ENCODE measurements at places on chromosomes 2 and 18.

GRCh38 chr2:16763493-16763899 lies 97.9 kb upstream of the CYRIA start:
- H3K4me3 ChIP-seq: no peak overlapping the region
- no peak for DNase-seq
- no peaks in the 10 kb centered on the region for H3K27me3 ChIP-seq
- H3K27ac ChIP-seq: no peak overlapping the region

DNA sequence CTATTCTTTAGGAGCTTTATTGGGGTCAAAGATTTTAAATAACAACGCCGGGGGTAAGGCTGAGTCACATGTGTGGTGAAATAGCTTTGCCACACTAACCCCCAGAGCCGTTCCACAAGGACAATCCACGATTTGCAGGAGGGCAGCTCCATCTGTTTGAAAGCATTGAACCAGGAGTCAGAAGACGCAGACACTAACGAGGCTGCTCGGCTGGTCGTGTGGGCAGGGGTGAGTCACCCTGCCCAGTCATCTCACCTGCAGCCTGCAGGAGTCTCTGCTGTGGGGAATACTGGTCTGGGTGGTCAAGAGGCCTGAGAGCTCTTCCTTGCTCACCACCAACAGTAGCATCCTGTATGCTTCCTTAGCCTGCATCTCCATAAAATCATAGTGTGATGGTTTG lies 149.2 kb upstream of the NCK2 start:
- H3K27ac ChIP-seq: no peak overlapping the region
- DNase-seq: no peak
- H3K36me3 ChIP-seq: no peaks in the 10 kb centered on the region
- no peaks in the 10 kb centered on the region for H3K27me3 ChIP-seq
- no peaks in the 10 kb centered on the region for H3K4me1 ChIP-seq

DNA sequence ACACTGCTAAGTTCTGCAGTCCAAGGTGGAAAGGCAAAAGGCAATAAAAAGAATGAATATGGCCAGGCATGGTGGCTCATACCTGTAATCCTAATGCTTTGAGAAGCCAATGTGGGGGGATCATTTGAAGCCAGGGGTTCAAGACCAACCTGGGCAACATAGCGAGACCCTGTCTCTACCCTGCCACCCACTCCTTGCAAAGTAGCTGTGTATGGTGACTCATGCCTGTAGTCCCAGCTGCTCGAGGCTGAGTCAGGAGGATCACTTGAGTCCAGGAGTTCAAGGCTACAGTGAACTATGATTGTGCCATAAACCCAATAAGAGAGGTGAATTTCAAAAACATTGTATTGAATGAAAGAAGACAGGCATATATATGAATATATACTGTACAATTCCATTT lies 2.4 kb downstream of the MYL12B start:
- H3K36me3 ChIP-seq: peaks cover 2% of the 10 kb centered on the region
- no peaks in the 10 kb centered on the region for H3K27me3 ChIP-seq
- no peak overlapping the region for H3K27ac ChIP-seq

- no peak overlapping the region for H3K4me3 ChIP-seq
- H3K36me3 ChIP-seq: no peaks in the 10 kb centered on the region
- DNase-seq: no peak
- no peak overlapping the region for H3K27ac ChIP-seq
Observed at GRCh38 chr18:4842287-4842686, 354.8 kb downstream of the AKAIN1 start.

- H3K36me3 ChIP-seq: peaks cover 1% of the 10 kb centered on the region
- no peaks in the 10 kb centered on the region for H3K4me1 ChIP-seq
- no peak overlapping the region for H3K4me3 ChIP-seq
- no peak for DNase-seq
- H3K27ac ChIP-seq: no peak overlapping the region
Observed at GRCh38 chr18:25056429-25056828, 295.5 kb downstream of the ZNF521 start.

- no peak overlapping the region for H3K27ac ChIP-seq
- no peaks in the 10 kb centered on the region for H3K36me3 ChIP-seq
- H3K27me3 ChIP-seq: peaks cover 18% of the 10 kb centered on the region
- DNase-seq: no peak
Observed at GRCh38 chr18:78688916-78689315, 290.7 kb upstream of the SALL3 start.

GRCh38 chr2:239903803-239904202 lies 121.3 kb downstream of the NDUFA10 start:
- peaks cover 15% of the 10 kb centered on the region for H3K27me3 ChIP-seq
- peaks cover 4% of the 10 kb centered on the region for H3K4me1 ChIP-seq
- H3K4me3 ChIP-seq: no peak overlapping the region
- H3K27ac ChIP-seq: no peak overlapping the region
- DNase-seq: no peak
- no peaks in the 10 kb centered on the region for H3K36me3 ChIP-seq

DNA sequence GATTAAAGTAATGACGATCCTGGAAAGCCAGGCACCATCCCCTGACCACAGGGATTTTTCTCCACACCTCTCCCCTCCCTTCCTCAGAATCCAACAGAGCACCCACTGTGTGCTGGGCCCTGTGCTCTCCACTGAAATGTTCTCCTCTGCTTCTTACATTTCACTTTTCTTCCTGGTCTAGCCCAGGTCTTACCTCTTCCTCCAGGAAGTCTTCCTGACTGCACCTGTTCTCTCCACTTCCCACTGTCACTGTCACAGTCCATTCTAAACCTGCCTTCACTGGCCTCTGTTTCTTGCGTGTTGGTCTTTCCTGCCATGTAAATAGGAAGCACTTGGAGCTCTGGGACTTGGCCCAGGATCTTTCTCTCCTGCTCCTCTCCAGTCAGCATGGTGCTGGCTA lies 7.4 kb upstream of the NGEF start:
- H3K36me3 ChIP-seq: no peaks in the 10 kb centered on the region
- no peak overlapping the region for H3K27ac ChIP-seq
- no peaks in the 10 kb centered on the region for H3K27me3 ChIP-seq
- H3K4me3 ChIP-seq: no peak overlapping the region

DNA sequence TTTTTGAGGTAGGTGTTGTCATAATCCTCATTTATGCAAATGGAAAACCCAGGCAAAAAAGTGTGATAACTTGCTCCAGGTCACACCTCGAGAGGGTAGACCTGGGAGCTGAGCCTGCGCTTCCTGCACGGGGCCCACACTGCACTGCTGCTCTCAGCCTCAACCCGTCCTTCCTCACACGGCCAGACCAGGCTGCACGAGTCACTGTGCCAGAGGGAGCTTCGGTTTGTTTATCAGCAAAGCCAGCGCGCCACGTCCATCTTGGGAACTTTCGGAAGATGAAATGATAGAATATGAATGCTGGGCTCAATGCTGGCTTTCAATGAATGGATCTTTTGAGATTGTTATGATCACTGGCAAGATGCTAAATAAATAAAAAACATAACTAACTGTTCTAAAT lies 14.4 kb downstream of the COPS9 start:
- peaks cover 10% of the 10 kb centered on the region for H3K27me3 ChIP-seq
- peaks cover 17% of the 10 kb centered on the region for H3K36me3 ChIP-seq
- no peak overlapping the region for H3K4me3 ChIP-seq
- no peak overlapping the region for H3K27ac ChIP-seq

All from mesothelial cell of epicardium (in vitro differentiated cells).